Stimulated activated CD8-positive, alpha-beta memory T cell treated with anti-CD3 and anti-CD28 coated beads, Interleukin-15, amount 100 ng/mL, for 1 hour (primary cell): ENCODE measurements at places on chromosomes 4 and X.

DNA sequence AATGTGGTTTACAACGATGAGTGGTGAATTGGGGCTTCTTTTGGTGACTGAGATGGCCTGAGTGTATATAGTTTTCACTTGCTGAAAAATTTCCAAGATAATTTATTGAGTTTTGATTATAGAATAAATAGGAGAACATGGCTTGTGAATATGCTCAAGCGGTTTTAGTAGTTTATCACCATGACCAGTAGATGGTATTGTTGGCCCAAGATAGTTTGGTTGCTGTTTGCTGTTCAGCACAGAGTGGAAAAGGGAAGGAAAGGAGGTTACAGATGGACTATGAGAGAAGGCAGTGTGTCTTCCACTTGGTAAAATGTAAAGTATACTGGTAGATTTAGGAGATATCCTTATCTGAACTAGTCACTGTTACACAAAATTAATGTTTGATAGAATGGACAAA lies 55.8 kb upstream of the POU4F2 start:
- DNase-seq = no peak

DNA sequence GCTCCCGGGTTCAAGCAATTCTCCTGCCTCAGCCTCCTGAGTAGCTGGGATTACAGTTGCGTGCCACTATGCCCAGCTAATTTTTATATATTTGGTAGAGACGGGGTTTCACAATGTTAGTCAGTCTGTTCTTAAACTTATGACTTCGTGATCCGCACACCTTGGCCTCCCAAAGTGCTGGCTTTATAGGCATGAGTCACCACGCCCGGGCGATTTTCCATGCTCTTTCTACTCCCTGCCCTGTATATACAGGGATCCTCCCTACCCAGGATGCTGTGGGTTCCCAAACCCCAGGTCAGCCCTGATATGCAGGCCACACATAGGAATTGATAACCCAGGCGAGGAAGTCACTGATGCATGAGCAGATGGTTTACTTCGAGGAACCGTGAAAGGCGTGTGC lies 31.4 kb downstream of the SSX5 start:
- no peak for DNase-seq

DNA sequence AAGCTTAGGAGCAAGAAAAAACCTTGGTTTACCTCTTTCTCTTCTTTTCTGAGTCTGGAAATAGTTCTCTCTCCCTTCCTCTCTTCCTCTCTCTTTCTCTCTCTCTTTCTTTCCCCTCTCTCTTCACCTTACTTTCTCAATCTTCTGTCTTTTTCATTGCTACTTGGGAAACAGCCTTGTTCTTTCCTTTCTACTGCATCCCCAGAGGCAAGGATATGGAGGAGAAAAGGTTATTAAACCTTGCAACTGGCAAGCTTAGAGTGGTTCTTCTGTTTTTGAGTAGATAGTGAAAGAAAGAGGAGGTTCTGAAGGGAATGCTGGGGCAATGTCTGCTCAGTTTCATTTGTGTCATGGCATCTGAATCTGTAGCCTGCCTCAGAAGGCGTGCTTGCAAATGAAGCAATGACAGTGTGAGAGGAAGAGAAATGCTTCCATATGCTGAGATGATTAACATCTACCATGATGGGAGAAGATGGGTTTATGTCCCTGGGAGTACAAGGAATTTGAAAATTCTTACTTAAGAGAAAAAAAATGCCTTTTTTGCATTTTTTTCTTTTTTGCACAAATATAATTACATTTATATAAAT lies 190.6 kb downstream of the CEP135 start:
- DNase-seq = no peak

DNA sequence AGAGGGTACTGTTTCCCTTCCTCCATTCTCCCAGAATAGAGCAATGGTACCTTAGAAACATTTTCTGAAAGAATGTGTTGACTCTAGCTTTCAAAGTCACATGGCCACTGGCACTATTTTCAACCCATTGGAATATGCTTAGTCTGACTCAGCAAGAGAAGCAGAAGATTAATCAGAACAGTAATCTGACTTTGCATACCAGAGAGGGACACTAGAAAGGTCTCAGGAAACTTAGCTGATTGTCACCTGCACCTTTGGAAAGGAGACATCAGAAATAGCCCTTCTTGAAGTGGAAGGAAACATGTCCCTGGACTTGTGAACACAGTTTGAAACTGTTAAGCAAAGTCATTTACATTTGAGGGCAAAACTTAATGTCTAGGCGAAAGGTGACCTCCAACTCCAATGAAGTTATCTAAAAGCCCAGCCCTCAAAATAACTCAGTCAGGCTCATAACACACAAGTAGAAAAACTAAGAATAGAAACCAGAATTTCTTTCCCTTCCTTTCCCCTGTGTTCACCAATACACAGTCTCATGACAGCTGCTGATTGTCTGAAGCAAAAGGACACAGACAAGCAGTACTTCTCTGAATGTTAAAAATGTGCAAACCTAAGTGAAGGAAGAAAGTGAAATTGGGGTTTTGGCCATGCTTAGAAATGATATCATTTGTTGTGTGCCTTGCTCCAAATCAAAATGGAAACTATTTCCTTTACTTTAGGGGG lies 270.8 kb downstream of the GRIA3 start:
- no peak for DNase-seq

DNA sequence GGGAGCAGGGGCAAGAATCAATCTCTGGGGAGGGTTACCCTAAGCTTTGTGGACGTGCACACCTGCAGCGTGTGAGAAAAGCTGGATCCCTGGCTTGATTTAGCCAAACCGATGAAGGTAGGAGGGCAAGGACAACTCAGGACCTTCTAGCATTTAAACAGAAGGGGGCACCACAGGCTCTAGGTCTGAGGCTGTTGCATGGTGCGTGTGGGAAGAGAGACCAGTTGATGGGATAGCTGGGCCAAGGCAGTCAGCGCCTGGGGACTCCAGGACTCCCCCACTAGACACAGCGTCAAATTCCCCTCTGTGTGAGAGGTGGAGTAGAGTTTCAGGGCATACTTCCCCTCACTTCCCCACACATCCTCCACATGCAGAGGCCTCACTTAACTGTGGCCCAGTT lies 4.3 kb downstream of the GABRQ start:
- DNase-seq = no peak

- no peak for DNase-seq
Measured at GRCh38 chr4:186780291-186781031, 56.8 kb upstream of the FAT1 start.

DNA sequence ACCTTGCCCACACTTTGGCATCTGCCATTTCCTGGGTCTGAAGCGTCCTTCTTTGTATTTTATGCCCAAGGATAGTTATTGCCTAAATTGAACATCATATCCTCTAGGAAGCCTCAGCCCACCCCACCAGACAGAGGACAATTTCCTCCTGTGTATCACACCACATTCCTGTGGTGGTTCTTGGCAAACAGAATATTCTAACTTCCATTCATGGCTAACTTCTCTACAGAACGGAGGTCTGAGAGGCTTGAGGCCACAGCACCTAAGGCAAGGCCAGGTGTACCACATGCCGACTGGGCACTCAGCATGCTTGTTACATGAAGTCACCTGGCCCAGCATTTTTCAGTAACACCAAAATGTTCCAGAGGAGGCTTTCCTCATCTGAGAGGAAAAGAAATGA lies 42.4 kb downstream of the CD99L2 start:
- no peak for DNase-seq

DNA sequence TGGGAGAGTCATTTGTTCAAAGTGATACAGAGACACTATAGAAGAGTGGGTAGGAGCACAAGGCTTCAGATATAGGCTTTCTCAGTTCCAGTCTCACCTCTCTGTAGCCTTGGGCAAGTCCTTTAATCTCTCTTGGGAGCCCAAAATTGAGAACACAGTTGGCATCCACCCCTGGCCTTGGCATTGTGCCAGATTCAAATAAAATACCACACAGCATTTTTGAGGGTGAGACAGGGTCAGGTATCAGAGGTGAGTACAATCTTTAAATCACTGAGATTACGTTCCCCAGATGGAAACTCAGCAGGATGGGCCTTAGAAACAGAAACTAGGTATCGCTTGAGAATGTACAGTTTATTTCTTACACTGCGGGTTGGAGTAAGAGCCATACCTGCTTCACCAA lies 25.2 kb upstream of the SMIM10L2A start:
- no peak for DNase-seq

GRCh38 chr4:183716302-183716701 lies 57.2 kb downstream of the TRAPPC11 start:
- no peak for DNase-seq

DNA sequence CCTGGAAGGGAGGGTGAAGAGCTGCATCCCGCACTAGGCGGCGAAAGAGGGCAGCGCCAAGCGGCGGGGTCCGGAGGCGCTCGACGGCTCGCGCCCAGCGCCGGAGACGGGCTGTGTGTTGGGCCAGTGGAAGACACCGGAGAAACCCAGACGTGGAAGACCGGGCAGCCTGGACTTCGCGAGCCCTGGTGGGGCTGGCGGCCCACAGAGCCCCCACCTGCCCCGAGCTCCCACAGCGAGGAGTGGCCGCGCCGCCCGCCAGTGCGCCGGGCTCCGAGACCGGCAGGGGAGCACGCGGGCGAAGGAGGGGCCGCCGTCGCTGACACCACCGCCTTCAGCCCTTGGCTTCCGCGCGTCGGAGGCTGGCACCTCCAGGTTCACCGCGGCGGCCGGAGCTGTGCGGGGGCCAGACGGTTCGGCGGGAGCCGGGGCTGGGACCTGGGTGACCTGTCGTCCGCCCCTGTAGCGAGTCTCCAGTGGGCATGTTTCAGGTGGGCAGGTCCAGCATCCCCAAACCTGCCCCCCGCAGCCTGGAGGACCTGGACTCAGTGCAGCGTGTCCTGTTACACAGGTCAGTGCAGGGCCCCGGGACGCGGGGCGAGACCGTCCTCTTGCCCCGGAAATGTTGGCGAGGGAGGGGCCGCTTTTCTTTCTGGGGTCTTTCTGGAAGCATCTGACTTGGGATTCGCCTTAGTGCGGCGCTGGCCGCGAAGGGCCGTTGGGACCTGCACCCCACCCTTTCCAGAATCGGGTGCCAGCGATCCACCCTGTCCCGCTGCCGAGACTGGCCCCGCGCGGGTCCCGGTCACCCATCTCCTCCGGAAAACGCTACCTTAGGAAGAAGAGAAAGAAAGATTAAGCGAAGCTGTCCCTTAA lies 9.6 kb upstream of the INTU start:
- no peak for DNase-seq

DNA sequence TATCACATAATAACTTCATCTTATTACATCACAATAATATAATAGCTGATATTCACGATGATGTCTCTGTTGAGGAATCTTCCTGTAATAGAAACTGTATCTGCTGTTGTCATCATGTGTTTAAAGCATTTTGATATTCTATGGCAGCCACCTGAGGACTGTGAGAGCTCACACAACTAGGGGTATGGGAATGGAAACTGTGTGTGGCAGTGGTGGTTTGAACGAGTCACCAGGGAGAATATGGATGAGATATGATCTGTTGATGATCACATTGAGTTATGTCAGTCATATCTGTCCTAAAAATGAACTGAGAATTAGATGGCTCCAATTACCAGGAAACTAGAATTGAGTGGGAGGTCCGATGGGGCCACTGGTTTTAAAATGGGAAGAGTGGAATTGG lies 169.6 kb downstream of the MID1IP1 start:
- DNase-seq = no peak

- no peak for DNase-seq
Measured at GRCh38 chr4:122707497-122707896, 25.0 kb upstream of the BBS12 start.

GRCh38 chrX:18548996-18549395 lies 122.9 kb downstream of the RS1 start:
- DNase-seq = no peak

DNA sequence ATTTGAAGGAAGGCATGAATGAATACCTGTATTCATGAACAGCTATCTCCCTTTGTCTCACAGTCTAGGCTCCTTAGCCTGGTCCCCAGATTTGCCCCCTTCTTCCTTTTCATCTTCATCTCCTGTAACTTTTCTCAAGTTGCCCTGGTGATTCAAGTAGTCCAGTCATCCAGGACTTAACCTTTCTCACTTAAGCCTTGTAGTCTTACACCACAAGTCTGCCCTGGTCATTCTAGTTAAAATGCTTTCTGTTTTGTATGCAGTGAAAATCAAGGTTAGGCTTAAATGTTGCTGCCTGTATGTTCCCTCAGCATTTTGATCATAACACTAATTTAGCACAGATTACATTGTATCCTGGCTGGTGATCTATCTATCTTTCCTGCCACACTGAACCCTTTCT lies 58.5 kb upstream of the SLC7A11 start:
- DNase-seq = no peak

DNA sequence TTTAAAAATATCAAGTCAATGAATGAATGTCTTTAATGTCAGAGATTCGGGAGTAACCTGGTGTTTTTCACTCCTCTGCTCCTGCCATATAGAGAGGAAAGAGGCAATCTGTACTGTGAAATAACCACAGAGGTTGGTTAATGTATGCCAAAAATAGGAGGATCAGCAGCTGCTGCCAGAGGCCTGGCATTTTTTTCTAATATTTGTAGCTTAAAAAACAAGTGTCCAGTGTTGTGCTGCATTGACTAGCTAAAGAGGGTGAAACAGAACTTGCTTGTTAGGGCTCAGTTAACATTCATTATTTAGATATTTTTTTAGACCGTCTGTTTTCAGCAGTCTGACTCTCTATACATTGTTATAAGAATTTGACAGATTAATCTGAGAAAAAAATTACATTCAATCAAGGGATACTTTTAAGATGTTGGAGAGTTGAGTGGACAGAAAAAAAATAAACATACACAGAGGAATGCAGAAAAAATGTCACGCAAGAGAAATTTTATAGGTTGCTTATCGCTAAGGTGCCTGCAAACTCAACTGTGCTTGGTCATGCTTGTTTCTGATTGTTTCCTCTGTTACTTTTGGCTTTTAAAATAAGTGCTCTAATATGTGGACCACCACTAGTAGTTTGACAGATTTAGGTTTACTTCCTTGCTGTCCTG lies 392.3 kb upstream of the GALNT7 start:
- no peak for DNase-seq

GRCh38 chrX:80174925-80175574 lies 160.5 kb downstream of the TBX22 start:
- DNase-seq = no peak

- DNase-seq = no peak
Measured at GRCh38 chrX:111409326-111409725, 2.7 kb downstream of the DCX start.

GRCh38 chr4:41678951-41679350 lies 69.6 kb downstream of the PHOX2B start:
- DNase-seq = no peak

DNA sequence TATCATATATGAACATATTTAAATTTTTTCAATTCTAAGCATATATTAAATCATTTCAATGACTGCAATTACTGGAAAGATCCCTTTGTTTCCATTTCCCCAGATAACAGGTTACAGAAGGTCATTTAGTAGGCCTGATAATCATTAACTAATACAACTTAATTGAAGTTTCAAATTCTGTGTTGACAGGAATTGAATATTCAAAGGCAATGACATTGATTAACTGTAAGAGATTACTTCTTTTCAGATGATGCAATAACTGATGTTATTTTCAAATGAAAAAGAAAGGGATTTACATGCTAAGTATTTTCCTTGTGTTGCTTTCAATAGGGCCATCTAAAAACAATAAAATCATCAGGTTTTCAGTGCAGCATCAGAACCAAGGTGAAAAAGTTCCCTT lies 81.1 kb upstream of the ENPEP start:
- DNase-seq = no peak

GRCh38 chr4:30744386-30744785 lies 24.2 kb downstream of the PCDH7 start:
- no peak for DNase-seq

- DNase-seq = no peak
Measured at GRCh38 chr4:22077571-22077970, 129.0 kb upstream of the KCNIP4 start.
